Right ventricle myocardium superior (tissue), 1 donor: ENCODE measurements at places on chromosomes 6 and 20. TPM values are rescaled to one million over a fixed set of nuclear protein-coding genes. Genes with fewer than 3 reads are reported as not detected.

The ETV7 gene
- not detected for total RNA-seq

The HTR1E gene
- not detected for total RNA-seq

The PACRG gene
- total RNA-seq: 7.4 TPM

The HLA-DPA1 gene
- total RNA-seq: 34.1 TPM

The PGM3 gene
- total RNA-seq: 12.0 TPM

The LPA gene
- total RNA-seq: not detected

The SIRPB1 gene
- 0.35 TPM for total RNA-seq

The SOX18 gene
- total RNA-seq: 34.3 TPM

GRCh38 chr6:29589423-29590048, 4.6 kb downstream of the OR2H2 start:
- no peak for DNase-seq

DNA sequence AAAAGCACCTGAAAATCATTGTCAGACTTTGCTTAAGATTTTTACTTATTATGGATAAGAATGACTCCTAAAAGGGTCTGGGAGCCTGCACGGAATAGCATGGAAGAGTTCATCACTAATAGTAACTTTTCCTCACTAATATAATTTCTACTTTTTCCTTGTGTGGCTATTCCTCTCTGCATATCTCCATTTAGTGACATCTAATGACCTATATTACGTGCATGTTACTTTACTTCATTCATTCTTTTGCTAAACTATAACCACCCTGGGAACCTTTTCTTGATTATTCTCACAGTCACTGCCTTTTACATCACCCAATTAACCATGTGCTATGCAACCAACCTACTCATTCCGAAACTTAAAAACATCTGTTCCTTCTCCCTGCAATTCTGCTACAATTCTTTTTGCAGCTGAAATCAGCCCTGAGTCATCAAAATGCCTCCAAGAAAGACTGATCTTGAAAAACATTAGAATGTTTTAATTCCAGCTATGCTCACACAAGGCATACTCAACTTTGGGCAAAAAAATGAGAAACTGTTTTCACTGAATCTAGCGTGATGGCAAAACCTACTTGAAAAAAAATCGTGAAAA, 313.3 kb downstream of the RNGTT start:
- no peak for DNase-seq

DNA sequence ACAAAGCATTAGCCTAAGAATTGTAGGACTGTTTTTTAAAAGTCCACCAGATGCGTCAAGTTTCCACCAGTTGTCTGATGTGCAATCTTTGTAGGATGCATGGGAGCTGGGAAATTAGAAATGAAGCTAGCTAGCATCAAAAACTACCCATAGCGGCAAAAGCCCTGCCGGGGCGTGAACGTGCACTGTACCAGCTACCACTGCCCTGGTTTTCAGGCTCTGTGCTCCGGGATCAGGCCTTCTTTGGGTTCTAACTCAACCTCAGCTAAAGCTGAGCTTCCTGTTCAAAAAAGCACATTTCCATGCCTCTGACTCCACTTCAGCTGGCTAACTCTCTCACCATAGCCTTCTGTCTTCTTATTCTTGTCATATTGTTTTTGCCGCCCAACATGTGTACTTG, 26.9 kb upstream of the FUCA2 start:
- no peak for DNase-seq

DNA sequence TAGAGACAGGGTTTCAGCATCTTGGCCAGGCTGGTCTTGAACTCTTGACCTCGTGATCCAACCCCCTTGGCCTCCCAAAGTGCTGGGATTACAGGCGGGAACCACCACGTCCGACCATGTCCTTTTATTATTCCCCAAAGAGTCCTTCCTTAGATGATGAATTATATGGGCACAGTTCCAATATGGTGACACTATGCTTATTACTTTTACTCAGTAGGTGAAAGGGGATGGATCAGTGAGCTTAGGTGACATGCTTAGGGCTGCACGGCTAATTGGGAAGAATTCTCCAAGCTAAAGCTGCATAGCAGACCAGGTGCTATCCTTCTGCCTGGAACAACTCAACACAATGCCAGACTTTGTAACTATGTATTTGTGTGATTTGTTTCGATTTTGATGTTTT, 38.2 kb upstream of the TFAP2C start:
- DNase-seq: no peak

GRCh38 chr20:62321521-62321948, 18.7 kb downstream of the ADRM1 start:
- DNase-seq: no peak

DNA sequence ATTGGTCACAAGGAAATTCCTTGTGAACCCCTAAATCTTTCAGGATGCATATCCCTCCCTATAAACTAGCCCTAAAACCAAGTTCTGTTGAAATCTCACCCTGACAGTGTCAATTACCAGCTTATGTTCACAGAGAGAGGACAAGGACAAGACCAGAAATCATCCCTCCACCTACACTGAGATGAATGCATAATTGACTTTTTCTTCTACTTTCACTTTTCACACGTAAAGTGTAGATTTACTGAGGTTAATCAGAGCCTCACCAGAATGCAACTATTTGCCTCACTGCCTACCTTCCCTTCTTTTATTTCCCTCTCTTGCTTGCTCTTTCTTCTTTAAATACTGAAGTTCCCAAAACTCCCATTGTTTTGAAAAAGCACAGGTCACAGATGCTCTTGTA, 15.3 kb upstream of the NKAIN2 start:
- DNase-seq: no peak

DNA sequence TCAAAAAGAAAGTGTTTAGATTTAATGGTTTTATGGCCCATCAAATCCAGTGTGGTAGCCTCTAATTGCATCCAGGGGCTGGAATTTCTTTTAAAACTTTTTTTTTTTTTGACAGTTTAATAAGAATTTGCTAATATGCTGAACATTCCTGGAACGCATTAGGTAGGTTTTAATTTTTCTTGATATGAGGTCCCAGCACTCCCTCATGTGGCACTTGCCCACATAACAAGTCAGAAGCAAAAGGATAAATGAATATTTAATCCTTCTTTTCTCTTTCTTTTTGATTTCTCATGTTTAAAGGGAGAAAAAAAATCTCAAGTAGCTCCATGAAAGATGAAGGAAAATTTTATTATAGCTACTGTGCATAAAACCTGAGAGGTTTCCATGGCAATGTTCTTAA, 13.5 kb downstream of the HAO1 start:
- DNase-seq: no peak

GRCh38 chr6:168218785-168219566, 100.6 kb downstream of the DACT2 start:
- DNase-seq: peak; percentile 63

DNA sequence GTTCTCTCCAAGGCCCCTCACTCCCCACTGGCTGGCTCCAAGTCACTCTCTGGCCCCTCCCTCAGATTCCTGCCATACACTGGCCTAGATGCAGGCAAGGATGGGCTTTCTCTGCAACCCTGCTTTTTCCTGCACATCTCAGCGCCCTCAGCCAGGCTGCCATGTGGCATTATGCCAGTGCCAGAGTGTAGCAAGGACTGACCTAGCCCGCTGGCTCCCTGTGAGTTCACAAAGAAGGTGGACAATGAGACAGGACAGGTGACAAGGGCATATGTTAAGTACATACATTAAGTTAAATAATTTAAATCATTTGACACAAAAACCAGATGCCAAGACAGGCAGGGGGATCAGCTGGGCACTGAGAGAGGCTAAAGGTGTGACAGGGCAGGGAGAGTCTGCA, 394.6 kb downstream of the ZFAND3 start:
- DNase-seq: no peak

DNA sequence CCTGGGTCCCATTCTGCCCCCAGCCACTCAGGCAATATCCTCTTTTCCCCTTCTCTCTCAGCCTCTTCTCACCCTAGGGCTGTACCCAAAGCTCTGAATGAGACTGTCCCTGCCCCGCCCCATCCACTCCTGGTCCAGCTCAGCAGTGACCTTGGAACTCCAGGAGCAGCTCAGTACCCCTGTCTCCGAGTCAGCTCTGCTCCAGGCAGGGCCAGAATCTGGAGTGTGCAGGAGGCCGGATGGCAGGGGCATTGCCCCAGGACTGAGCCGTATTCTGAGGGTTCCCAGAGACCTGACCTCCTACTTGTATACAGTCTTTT, 2.0 kb upstream of the RAET1G start:
- DNase-seq: no peak

DNA sequence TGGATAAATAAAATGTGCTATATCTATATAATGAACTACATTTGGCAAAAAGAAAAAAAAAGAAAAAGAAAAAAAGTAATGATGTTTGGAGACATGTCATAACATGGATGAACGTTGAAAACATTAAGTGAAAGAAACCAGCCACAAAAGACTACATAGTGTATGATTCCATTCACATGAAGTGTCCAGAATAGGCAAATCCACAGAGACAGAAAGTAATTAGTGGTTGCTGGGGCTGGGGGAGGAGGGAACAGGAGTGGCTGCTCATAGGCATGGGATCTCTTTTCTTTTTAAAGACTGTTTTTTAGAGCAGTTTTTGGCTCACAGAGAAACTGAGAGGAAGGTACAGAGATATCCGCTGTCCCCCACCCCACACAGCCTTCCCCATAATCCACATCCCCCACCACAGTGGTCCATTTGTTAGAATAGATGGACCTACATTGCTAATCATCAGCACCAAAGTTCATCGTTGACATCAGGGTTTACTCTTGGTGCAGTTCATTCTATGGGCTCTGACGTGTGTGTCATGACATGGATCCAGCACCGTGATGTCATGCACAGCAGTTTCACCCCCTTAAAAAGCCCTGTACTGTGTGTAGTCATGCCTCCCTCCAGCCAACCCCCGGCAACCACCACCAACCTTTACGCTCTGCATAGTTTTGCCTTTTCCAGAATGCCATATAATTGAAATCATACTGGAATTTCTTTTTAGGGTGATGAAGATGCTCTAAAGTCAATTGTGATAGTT, 240.9 kb upstream of the RREB1 start:
- DNase-seq: no peak

GRCh38 chr6:151680846-151681432, 126.5 kb upstream of the ESR1 start:
- no peak for DNase-seq

- no peak for DNase-seq
These were observed 344.5 kb upstream of the ZFP64 start for GRCh38 chr20:52536040-52536439.

DNA sequence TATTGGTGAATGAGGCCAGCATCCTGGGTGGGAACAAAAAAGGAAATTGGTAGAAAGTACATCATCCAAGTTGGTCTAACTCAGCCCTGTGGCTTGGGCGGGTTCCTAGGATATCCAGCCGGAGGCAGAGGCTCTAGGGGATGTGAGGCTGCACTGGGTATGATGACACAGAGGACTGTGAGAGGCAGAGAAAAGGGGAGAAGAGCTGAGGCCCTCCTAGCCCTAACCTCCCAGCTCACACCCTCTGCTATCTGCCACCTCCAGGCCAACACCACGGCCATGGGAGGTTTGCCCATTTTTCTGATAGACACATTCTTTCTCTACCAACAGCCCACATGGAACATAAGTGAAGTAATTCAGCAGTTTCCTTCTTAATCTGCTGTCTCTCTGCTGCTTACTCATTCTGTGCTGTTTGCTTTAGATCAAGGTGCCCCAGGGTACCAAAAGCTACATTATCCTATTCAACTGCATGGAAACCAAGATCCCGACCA, 284.4 kb downstream of the ESR1 start:
- DNase-seq: peak; percentile 50

DNA sequence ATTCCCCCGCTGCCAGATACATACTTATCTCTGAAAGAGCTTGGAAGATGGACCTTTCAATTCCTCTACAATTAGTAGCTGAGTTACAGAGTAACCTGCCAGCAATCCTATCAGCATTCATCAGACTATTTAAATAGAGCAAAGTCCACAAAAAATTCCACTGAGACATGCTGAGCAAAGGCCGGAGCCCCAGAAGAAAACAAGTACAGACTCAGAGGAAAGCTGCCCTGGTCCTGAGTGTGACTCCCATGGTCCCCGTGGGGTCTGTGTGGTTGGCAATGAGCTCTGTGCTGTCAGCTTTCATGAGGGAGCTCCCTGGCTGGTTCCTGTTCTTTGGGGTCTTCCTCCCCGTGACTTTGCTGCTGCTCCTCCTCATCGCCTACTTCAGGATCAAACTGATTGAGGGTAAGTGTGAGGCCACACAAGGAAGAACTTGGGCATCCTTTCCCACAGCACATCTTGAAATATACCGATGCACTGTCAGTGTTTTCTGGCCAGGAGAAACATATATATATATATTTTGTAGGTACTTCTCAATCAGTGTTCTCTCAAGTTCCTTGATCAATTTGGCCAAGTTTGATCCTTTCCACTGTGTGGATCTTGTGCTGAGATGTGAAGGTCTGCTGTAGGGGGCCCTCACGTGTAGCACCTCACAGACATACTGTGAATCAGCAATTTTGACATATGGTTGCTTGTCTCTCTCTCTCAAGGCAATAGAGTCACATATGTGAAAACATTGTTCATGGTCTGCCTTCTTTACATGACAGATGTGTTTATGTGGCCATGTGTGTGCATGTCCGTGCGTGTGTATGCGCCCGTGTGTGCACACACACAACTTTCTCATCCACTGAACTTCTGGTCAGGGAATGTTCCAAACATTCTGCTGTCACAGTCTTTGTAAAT, at the start of gene SMLR1:
Gene SMLR1, plus strand, starts transcription at position 160 of the 903 bp plus-strand sequence. Its CDS starts 8 bp downstream, at position 168.
- DNase-seq: no peak

GRCh38 chr20:46111028-46111835, 6.9 kb upstream of the CD40 start:
- peak; percentile 46 for DNase-seq

DNA sequence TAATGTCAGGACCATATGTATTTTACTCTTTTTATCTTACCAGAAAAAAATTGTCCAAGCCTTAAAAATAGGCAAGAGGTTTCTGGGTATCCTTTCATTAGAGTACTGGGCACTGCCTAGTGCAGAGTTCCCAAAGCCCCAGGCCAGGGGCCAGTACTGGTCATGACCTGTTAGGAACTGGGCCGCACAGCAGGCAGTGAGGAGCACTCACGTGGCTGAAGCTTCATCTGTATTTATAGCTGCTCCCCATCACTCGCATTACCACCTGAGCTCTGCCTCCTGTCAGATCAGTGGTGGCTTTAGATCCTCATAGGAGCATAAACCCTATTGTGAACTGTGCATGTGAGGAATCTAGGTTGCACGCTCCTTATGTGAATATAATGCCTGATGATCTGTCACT, 632.9 kb downstream of the UTRN start:
- no peak for DNase-seq

DNA sequence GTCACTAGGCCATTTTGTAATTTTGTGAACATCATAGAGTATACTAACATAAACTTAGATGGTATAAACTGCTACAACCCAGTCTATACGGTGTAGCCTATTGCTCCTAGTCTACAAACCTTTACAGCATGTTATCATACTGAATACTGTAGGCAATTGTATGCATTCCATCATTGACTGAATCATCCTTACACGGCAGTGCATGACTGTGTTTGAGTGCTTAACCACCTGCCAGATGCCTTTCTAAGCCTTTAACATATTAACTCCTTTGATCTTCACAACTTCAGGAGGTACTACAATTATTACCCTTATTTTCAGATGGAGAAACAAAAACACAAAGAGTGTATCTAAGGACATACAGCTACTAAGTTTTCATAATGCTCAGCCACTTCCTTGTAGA, 14.0 kb downstream of the DPPA5 start:
- no peak for DNase-seq
